Hematopoietic multipotent progenitor cell (in vitro differentiated cells): ENCODE measurements at places on chromosomes 12 and 14. TPM values are rescaled to one million over a fixed set of nuclear protein-coding genes. Genes with fewer than 3 reads are reported as not detected.

- no peak for DNase-seq
Observed at GRCh38 chr12:97757481-97758193, 295.0 kb downstream of the RMST start.

DNA sequence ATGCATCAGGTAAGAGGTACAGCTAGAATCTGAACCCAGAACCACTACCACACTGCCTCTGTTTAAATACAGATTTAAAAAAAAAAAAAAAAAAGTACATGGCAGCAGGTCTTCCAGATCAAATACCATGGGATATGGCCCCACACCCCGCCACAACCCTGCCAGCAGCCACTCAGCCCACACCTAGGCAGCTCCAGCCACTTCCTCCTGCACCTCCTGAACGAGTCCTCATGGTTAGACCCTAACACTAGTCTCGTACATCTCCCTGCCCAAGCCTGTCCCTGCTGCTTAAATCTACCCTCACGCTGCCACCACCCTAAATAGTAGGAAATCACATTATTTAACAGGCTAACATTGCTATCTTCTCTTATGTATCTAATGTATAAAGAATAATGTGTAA, 12.6 kb downstream of the SETD3 start:
- DNase-seq, result no peak

DNA sequence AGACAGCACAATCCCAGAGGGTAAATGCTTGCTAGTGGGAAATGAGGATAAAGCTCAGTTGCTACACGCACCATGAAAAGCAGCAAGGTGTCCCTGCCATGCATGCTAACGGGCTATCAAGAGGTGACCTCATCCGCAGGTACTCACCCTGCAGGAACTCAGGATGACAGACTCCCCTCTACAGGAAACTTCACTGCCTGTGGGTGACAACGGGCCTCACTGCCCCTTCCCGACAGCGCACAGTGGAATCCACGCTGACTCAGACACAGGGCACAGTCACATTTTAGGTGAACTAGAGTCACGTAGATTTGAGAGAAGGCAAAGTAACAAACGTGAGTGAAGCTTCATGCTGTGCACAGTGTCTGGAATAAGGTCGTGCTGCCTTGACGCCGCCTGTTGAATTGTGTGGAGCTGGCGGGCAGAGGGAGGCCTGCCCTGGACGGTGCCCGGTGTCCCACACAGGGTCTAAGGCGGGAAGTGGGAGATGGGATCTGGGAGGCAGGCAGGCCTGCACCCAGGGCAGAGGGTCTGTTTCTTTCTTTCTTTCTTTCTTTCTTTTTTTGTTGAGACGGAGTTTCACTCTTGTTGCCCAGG, 331.8 kb downstream of the TMEM132D start:
- no peak for DNase-seq

DNA sequence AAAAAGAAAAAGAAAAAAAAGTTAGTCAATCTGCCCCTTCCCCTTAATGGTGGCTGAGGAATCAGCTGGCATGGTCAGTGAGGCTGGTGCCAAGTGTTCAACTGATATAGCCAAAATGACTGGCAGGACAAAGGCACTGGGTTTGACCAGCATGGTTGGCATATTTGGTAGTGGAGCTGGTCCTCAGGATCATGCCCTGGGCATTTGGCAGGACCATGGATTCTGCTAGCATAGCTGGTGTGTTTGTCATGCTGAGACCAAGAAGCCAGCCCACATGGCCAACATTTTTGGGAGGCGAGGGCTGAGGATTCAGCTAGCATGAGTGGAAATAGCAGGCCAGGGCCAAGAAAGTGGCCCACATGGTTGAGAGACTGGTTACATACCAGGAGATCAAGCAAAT, 136.5 kb downstream of the FBXL14 start:
- no peak for DNase-seq

GRCh38 chr12:115470526-115470925, 786.6 kb upstream of the TBX3 start:
- DNase-seq, result no peak

RPS6KA5 gene
- 5.4 TPM for total RNA-seq

GLIPR1L2 gene
- total RNA-seq, result 0.27 TPM
